ENCODE measurements at places on chromosomes 3 and 15.

DNA sequence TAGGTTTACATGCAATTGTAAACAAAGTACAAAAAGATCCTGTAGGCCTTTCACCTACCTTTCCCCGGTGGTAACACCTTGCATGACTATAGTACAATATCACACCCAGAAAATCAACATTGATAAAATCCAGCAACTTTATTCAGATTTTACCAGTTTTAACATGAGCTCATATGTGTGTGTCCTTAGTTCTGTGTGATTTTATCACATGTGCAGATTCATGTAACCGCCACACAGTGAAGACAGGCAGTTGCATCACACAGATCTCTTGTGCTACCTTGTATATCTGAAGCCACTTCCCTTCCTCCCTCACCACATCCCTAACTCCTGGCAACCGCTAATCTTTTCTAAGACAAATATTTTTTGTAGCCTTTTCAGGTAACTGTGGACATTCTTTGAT, 183.5 kb upstream of the C2CD4B start:
- DNase-seq, result no peak

GRCh38 chr3:117752984-117753717, 1043.6 kb downstream of the TUSC7 start:
- no peak for DNase-seq

DNA sequence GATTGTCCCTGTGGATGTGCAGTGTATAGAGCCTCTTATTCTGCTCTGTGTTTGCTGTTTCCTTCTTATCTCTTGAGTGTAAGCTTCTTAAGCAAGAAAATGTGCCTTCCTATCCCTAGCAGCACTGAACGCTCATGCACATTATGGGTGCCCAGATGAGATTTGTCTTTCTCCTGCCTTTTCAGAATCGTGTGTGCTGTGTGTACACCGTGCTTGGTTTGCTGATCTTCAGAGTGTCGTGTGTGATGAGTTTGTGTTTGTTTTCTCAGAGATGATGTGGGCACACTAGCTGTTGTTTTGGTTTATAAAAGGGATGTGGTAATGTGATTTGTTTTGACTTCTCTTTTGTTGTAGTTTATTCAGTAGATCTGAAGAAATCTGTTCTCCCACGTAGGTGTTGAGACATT, 19.7 kb downstream of the GPR171 start:
- no peak for DNase-seq

DNA sequence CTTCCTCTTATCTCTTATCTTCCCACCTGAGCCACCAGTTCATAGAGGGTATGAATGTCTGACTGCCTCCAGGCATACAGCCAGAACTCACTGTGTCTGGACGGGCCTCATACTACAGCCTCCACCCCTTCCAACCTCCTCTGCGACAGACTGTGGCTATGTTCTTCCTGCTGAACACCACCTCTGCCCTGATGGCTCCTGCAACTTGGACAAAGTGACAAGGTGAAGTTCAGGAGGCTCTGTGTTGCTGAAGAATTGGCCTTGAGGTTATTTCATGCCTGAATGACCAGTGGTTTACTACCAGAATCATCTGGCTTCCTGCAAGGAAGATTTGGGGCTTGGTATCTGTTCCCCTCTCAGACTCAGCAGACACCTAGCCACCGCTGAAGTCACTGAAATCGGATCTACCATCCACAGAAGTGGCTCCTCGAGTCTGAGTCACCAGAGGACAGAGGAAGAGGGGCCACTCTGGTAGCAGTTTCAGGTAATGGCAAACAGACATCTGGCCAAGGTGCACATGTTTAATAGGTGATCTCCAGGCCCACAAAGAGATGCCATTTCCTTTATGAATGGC, 14.2 kb upstream of the ULK3 start:
- DNase-seq, result no peak

DNA sequence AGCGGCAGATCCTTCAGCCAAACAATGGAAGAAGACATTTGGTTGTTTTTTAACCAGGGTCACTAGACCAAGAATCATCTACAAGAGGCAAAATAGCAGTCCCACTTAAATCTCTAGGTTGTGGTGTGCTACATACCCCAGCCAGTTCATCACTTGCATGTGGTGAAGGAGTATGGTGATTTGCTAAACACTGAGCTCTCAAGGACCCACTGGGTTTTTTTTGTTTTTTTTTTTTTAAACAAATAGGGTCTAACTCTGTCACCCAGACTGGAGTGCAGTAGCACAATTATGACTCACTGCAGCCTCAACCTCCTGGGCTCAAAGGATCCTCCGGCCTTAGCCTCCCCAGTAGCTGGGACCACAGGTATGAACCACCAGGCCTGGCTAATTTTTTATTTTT, 508.0 kb downstream of the FOXP1 start:
- DNase-seq, result no peak

DNA sequence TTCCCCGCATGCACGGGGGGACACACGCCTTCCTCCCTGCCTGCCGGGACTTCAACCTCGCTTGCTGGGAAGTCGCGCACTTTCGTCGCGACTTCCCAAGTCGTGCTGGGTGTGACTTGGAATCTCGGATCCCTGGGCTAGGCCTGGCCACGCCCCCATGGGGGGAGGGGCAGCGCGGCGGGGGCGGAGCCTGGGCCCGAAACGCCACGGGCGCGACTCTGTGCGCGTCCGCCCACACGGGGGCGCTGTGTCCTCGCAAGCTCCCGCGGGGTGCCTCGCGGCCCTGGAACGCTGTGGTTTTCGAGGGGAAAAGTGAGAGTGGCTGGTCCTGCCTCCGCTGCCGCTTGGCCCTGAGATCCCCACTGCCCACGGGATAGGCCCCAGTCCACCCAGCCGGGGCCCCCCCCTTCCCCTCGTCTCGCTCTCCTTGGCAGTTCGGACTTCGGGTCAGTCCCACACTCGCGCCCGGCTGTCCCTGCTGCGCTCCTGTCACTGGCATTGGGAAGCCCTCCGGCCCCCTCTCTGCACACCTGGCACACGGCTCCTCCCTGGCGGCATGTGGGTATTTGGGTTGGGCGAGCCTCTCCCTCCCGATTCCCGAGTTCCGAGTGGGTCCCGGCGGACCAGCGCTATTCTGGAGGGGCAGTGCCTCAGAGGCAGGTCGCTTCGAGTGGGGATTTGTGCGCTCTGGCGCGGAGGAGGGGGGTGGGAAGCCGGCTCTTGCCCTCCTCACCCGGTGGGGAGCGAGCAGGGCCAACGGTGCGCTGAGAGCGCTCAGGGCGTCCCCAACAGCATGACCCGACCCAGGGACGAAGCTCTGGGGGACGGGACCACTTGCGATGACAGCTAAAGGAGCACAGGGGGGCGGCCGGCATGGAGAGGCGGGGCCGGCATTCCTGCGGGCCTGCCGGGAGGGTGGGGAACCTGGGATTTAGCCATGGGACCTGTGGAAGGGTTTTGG, 23.6 kb downstream of the SEC61A1 start:
- no peak for DNase-seq

DNA sequence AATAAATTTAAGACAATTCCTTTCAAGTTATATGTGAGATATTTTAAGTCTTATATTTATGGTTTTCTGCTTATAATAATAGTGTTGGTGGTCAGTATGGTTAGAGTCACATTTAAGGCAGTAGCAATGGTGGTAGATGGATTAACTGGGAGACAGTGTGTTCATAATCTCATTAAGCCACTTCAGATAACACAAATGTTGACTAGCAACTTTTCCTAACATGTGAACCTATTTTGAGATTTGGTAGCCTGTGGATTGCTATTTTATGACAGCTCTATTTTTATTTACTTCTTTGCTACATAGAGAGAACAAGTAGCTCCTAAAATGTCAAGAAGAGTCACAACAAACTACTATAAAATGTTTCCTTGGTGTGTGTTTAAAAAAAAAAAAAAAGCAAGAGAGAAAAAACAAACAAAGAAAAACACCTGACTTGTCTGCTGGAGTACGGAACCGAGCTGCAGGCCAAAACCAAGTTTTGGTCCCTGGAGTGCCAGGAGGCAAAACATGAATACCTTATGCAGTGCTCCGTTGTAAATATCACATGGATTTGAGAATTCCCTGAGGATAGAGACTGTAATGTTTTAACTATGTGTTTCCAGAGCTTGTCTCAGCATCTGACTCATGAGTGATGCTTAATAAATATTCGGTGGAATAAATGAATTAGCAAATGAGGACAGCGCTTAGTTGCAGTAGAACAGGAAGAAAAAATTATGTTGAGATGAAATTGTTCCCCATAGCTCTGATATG, 457.1 kb upstream of the ROBO2 start:
- no peak for DNase-seq

DNA sequence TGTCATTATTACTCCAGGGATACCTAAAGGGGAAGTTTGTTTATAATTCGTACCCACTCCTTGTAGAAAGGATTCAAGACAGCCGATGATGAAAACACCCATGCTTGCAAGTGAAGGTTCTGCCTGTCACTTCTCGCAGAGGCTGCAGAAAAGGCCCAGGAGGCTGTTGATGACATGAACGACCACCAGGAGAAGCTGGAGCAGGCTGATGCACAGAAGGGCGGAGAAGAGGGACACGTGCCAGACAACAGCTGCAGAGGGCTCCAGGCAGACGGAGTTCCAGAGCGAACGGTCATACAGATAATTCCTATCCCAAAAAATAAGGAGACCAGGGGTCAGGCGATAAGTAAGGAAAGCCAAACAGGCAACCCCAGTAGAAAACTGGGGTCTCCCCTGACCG, 5.7 kb upstream of the DYNLT2B start:
- DNase-seq, result no peak

DNA sequence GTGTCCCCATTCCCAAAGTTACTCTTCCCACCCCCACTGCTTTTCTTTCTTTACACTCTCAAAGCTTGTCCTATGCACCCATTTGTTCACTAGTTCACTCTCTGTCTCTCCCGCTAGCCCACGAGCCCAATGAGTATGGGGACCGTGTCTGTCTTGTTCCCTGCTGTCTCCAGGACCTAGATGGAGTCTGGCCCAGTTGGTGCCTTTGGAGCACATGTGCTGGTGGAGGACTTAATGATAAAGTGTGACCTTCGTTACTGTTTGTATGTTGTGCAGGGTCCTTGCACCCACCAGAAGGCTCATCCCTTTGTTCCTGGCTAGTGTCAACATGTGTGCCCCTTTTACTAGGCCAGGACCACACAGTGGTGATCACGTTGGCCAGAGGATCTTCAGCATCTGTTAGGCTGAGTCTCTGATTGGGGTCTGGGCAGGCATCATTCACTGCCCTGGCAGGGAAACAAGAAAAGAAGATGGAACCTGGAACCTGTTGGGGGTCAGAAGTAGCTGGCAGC, 7.4 kb downstream of the CISH start:
- no peak for DNase-seq

DNA sequence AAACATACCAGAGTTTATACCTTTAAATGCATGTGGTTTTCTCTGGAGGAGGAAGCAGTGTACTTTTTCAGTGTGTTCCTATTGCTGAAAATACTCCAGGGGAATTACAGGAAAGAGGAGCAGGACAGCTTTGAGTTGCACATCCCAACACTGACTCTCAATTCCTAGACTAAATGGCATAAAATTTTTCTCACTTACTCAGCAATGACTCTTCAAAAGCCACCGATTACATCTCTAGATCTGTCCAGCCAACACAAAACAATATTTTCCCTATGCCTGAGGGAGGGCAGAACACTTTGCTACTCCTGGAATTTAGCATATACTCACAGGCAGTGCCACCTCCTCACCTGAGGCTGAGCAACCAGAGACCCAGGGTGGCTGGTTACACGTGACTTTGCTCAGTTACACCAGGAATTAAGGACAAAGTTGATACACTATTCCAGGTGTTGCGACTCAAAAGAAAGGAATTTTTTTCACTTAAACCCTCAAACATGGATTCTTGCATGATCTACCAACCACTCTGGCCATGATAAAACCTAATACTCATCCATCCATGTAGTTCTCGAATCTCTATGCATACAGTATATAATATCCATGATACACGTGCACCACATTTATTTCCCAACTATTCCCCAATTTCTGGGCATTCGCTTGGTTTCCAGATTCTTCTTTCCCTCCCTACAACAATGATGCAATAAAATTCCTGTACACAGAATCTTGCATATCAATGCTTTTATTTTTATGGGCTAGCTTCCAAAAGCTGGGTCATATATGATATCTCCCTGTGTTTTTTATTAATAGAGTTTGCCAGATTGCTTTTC, 194.6 kb downstream of the THRB start:
- no peak for DNase-seq

- DNase-seq, result no peak
Measured at GRCh38 chr3:15462451-15462850, 35.1 kb downstream of the EAF1 start.

GRCh38 chr3:178231645-178232044, 304.6 kb upstream of the KCNMB2 start:
- no peak for DNase-seq

GRCh38 chr3:175486255-175486654, 627.1 kb downstream of the NAALADL2 start:
- no peak for DNase-seq

GRCh38 chr15:101194546-101195125, 57.2 kb downstream of the CHSY1 start:
- no peak for DNase-seq

DNA sequence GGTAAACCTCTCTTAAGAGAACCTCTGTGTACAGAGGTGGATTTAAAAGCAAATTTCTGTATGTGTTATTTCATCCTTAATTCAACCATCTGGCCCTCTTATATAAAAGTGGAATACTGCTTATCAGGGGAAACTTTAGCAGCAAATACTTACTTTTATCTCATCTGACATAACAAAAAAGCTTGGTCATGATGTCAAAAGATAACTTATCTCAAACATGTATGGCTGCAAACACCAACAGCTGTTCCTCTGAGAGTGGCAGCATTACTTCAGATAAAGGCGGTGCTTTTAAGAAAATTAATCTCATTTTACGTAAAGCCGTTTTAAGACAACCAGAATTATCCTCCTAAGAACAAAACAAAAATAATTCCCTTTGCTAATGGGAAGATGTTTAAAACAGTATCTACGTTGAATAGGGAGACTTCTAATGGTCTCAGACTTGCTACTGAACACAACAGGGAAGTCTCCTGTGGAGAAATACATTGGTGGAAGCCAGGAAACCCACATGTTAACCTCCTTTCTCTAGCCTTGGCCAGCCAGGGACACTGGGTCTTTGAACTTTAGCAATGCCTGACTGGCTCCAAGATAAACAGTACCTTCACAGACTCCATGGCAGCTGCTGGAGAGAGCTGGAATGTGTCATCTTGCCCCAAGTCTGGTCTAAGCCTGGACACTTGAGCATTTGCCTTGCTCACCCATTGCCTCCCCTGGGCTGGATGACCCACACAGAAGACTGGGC, 18.1 kb downstream of the ARRDC4 start:
- DNase-seq, result no peak

DNA sequence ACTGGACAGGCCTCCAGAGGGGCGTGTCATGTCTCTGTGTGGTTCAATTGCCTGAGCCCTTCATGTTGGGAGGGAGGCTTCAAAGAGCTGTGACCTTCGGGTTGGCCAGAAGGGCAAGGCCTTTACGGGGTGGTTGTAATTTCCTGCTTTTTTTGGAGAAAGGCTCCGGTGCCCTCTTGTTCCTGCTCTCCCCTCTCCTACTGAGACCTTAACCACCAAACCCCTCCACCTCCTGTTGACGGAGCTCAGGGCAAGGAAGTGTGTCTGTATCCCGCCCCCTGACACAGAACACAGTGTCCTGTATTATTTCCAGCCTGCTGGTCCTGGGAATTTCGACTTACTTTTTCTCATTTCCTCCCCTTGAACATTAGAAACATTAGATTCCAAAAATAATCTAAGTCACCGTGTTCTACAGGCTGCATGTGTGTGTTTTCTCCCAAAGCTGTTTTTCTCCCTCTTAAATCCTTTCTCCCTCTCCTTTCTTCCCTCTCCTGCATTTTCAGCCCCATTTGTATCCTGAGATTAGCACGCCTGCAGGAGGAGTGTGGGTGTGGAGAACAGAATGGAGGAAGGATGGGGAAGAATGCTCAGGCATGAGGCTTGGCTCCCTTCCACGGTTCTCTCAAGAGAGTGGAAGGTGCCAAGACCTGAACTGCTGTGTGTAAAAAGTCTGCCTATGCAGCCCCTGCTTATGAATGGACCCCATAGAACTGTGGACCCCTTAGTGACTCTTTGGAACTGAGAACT, 285.4 kb upstream of the ROPN1 start:
- DNase-seq, result no peak

All from esophagus squamous epithelium (tissue), 5 donors.